Transverse colon (tissue), 4 donors: ENCODE measurements at places on chromosomes 3 and 15. TPM values are rescaled to one million over a fixed set of nuclear protein-coding genes. Genes with fewer than 3 reads are reported as not detected.

ATP2B2 gene
- total RNA-seq: not detected

GRK7 gene
- total RNA-seq: not detected

CHRNA7 gene
- 5.6 TPM for total RNA-seq

GRCh38 chr15:63476229-63476632 lies 28.2 kb upstream of the USP3 start:
- no peak for DNase-seq

DNA sequence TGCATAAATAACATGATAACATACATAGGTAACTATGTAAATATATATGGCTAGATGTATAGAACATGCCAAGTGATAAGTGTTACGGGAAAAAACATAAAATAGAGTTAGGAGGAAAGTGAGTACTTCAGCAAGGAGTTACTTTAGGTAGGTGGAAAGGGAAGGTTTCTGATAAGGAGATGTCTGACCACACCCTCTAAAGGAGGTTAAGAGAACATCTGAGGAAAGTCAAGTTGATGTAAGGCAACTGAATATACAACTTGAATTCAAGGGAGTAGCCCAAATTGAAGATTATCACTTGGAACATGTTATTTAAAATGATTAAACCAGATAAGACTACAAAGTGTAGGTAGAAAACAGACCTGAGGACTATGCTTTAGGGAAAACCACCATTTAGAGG lies 13.8 kb downstream of the PIERCE2 start:
- no peak for DNase-seq

DNA sequence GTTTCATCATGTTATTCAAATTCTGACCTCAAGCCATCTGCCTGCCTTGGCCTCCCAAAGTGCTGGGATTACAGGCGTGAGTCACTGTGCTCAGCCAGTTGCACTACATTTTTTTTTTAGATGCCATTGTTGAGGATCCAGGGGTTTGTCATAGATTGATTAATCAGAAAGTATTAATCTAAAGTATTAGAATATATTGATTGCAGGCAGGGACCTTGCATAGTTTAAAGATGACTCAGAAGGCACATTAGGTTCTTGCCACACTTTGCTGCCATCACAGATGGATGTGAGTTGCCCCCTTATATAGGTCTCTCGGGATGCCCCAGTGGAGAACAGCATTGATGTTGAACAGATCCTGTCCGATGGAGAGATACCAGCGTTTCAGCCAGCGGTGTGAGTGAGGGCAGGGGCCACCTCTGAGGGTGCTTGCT lies 41.1 kb downstream of the IGF1R start:
- DNase-seq: no peak
